ENCODE measurements at places on chromosomes 4 and X. TPM values are rescaled to one million over a fixed set of nuclear protein-coding genes. Genes with fewer than 3 reads are reported as not detected.

The GYPE gene
- 2.6 TPM for polyA plus RNA-seq

The CSAG3 gene
- polyA plus RNA-seq: not detected

The VEGFC gene
- 20.8 TPM for polyA plus RNA-seq

The GRSF1 gene
- 136 TPM for polyA plus RNA-seq

The RS1 gene
- polyA plus RNA-seq: 0.16 TPM

The CDX4 gene
- polyA plus RNA-seq: not detected

The KCTD8 gene
- 3.9 TPM for polyA plus RNA-seq

The NHSL2 gene
- 8.6 TPM for polyA plus RNA-seq

The PRDM8 gene
- 1.3 TPM for polyA plus RNA-seq

The SPANXN4 gene
- not detected for polyA plus RNA-seq

The ANOS1 gene
- 8.0 TPM for polyA plus RNA-seq

The STOX2 gene
- 7.7 TPM for polyA plus RNA-seq

The ERAS gene
- not detected for polyA plus RNA-seq

The ALG13 gene
- 44.5 TPM for polyA plus RNA-seq
